ENCODE measurements at places on chromosomes 4 and X.

DNA sequence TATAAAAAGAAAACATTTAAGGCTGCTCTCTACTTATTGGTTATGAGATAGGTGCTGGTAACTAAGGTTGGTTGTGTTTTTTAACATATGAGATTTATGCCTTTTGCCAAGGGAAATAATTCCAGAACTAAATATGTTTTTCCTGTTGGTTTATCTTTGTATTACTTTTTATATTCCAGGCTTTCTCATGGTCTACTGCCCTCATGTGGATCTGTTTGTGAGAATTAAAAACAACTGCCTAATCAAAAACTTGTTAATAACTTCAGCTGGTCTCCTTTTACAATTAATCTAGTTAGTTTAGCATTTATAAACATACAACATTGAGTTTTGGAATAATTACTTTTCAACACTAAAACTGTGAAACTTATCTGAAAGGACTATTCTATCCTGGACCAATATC, 1208.3 kb downstream of the ADGRL3 start:
- DNase-seq: no peak

- no peak for DNase-seq
These were observed 135.1 kb downstream of the MID1 start for GRCh38 chrX:10485326-10485725.

DNA sequence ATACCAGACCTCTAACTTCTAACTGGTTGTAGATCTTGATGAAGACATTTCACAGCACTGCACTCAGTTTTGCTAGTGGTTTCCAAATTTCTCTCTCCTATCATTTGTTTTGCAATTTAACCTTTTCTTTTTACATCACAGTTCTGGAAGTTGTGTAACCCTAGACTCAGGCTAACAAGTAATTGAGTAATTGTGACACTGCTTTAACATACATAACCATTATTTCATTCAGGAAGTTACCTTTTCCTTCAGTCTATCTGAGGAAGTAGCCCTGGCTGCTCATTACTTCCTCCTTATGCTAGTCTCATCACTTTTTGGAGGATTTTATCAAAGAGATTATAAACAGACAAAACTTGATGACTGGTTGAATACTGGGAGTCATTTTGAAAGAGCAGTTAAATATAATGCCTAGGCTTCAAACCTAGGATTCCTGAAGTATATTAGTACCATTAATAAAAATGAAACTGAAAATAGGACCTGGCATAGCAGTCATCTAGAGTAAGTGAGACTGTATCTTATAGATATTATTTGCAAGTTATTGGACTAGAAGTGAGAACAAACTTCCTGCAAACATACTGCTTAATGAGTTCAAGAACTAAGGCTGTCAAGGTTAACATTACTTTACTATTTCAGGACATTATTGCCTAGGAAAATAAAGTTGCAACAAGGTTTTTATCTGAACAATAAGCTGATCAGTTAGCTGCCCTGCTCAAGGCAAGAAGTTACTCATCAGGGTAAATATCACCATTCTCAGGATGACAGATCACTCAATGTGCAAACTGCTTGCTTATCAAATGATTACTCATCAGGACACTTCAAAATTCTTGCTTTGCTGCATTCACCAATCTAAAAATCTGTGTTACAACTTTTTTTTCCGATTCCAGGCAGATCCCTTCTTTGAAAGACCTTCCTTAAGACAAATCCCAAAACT, 25.6 kb upstream of the TEX13C start:
- no peak for DNase-seq

GRCh38 chr4:87614292-87614890, 6.1 kb downstream of the DSPP start:
- DNase-seq: no peak

- DNase-seq: no peak
These were observed 350.1 kb downstream of the GRXCR1 start for GRCh38 chr4:43242606-43243005.

DNA sequence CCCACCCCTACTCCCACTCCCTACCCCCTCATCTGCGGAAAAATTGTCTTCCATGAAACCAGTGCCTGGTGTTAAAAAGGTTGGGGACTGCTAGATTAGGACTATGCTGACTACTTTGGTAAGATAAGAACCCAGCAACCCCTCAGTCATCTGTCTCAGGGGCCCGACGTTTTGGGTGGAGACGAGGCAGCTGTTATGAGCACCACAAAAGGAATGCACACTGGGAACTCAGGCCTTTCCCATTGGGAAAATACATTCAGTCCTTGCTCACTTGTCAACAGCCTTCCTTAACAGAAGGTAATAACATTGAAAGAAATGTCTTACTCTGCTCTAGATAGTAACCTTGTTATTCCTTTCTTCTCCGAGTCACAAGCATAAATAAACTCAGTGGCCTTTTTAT, 310.8 kb downstream of the AFF2 start:
- DNase-seq: no peak

- DNase-seq: no peak
These were observed 1403.1 kb upstream of the TENM3 start for GRCh38 chr4:180840142-180840541.

DNA sequence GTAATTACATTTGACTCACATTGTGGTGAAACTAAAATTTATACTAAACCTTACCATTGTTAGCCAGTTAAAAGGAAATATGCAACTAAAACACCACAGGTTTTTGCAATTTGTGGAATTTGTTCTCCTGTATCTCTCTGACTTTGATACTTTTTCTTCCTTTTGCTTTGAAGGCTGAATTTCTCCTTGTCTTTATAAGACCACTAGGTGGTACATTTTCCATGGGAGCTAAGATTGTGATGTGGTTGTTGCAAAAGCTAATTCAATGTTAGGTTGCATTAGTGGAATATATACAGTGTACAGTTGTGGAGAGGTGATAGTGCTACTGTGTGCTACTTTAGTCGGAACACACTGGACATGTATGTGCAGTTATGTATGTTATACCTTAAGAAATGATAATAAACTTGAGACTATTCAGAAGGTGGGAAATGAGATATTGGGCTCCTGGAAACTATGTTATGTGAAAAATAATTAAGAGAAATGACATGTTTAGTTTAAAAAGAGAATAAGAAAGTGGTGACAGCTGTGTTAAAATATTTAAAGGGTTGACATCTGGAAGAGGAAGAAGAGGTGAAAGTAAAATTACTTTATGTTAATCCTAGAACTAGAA, 70.3 kb downstream of the ARL9 start:
- no peak for DNase-seq

DNA sequence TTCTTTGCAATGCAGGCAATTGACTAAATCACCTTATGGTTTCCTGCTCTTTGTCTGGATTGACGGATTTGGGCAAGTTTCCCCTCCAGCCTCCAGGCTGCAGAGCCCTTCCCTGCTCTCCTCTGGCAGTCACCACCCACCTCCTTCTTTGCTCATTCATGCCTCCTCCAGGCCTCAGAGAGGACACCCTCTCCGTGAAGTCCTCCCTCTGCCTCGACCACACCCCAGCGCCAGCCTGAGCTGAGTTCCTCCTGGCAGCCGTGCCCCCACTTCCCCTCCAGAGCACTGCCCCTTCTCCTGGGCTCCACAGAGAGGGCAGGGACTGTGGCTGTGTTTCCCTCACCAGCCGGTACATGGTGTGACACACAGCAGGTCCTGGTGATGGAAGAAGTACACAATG, 53.7 kb downstream of the DCTD start:
- DNase-seq: no peak

- DNase-seq: no peak
These were observed 20.1 kb upstream of the UVSSA start for GRCh38 chr4:1326751-1327525.

DNA sequence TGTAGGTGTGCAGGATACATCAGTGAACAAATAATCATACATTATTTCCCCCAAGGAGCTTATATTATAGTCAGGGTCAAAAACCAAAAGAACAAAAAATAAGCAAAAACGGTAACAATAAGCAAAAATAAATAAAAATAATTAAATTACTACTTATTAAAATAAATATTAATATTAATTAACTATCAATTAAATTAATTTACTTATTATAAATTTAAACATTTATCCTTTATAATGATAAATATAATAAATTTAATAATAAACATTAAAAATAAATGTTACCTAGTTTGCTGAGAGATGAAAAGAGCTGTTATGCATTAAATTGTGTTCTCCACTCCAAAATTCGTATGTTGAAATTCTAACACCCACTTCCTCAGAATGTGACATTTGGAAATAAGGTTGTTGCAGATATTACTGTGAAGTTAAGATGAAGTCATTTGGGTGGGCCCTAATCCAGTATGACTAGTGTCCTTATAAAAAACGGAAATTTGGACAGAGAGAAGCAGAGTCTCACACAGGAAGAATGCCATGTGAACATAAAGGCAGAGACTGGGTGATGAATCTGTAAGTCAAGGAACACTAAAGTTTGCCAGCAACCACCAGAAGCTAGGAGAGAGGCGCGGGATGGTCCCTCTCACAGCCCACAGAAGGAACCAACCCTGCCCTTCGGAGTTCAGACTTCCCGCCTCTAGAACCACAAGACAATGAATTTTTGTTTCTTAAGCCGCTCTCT, 67.2 kb upstream of the IBSP start:
- no peak for DNase-seq

DNA sequence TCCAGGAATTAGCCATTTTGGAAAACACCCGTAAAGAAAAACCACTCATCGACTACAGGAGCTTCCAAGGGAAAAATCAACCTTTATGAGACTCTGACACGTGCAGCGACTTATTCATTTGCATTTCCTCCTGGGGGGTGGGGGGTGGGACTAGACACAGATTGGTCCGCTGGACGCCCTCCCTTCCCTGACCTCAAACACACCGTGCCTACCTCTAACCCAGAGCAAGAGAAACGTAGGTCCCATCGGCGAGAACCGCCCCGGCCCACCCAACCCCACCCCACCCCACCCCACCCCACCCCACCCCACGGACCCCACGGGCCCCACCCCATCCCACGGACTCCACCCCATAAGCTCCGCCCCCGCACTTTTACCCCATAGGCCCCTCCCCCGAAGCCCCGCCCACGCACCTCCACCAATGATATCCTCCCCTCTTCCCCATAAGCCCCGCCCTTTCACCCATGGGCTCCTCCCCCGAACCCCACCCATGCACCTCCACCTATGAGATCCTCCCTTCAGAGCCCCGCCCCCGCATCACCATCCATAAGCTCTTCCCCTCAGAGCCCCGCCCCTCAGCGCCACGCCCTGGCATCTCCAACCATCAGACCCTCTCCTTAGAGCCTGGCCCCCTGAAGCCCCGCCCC, 1.1 kb downstream of the GTPBP6 start:
- peak; percentile 99 for DNase-seq

- DNase-seq: no peak
These were observed 872.4 kb downstream of the C4orf33 start for GRCh38 chr4:129968366-129968765.

GRCh38 chr4:73721435-73721834, 18.9 kb upstream of the CXCL8 start:
- DNase-seq: no peak

GRCh38 chr4:154528869-154529268, 21.3 kb downstream of the PLRG1 start:
- no peak for DNase-seq

GRCh38 chr4:1215141-1216075, 33.5 kb downstream of the CTBP1 start:
- no peak for DNase-seq

GRCh38 chr4:182788201-182788600, 129.0 kb downstream of the DCTD start:
- DNase-seq: no peak

DNA sequence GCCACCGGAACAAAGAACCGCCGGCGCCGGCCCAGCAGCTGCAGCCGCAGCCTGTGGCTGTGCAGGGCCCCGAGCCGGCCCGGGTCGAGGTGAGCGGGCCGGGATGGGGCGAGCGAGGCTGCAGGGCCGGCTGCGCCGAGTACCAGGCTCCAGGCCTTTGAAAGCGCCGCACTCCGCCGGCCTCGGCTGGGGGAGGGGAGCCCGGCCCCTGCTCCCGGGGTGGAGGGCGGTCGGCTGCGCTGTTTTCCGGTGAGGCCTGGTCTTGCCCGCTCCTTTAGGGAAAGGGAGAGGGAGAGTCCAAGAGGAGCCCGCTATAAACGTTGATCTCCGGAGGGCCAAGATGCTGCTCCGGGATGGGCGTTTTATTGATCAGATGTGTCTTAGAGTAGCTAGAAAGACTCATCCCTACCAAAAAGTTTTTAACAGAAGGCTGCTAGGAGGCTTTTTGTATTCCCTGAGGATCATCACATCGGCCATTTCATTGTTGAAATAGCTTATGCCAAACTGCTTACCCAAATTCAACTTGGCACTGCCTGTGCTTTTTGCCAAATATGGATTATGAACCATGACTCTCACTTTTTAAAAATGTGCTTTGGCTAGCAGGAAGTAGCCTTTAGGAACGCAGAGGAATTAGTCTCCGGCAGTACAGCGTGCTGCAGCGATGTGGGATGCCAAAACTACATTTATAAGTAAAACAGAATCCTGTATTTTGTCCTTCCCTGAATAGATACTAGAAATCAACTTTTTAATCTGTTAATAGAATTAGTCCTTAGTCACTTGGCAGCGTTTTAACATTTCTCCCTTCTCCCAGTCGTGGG, 760 bp downstream of the TMEM165 start:
- DNase-seq: peak; percentile 47

GRCh38 chr4:764405-765169, 59.0 kb downstream of the PCGF3 start:
- no peak for DNase-seq

DNA sequence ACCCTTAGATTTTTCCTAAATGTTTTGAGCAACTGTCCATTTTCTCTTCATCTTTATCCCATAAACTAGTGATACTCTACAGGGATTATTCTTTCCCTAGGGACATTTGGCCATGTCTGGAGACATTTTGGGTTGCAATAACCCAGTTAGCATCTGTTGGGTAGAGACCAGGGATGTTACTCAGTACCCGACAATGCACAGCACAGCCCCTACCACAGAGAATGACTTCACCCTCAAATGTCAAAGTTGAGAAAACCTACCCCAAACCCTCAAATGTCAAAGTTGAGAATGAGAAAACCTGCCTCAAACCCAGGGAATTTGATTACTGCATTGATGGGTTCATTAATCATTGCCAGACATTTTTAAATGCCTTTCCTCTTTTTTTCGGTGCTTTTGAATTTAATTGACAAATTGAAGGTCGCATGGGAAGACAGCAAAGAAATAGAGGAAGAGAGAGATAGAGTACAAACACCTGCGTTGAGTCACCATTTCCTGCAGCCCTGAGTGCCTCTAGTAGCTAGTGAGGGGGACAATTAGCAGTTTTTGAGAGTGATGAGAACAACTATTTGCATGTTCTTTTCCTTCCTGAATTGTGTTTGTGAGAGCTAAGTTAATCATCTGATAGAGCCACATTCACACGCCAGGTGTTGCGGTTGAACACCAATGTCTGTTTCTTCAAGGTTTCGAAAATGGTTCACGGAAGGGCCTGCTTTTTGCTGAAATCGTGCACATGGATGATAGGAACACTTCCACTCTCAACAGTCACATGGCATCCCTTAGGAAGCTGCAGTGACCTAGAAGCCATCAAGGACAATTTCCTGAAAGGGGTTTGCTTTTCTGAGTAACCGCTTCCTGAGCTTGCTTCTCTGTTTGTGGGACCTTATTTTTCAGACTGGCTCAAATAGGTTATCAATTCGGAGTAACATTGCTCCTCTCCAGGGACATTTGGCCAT, 203.9 kb upstream of the VCX3A start:
- no peak for DNase-seq

GRCh38 chr4:149166876-149167275, 648.8 kb downstream of the IQCM start:
- DNase-seq: no peak

GRCh38 chrX:28349888-28350287, 237.4 kb upstream of the IL1RAPL1 start:
- no peak for DNase-seq
